ENCODE measurements at places on chromosomes 7 and 10.

DNA sequence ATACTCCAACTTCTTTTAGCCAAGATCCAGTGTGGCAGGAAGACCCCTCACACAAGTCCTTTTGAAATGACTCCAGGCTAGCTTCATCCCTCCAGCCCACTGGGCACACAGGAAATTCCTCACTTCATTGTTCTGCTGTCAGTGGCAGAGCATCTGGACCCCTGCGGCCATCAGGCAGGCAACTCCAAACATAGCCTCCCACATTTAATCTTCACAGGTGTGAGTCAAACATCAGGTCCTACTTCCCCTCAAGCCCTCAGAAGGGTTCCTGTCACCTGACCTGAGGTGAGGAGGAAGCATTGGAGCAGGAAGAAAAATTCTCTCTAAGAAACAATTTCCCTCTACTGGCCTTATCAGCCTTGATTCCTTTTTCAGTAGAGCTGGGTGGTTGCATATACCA is 51.1 kb upstream of the C1GALT1 start:
- no peak for DNase-seq

- no peak for DNase-seq
These were observed 45.1 kb downstream of the CNNM2 start for GRCh38 chr10:102962951-102963755.

DNA sequence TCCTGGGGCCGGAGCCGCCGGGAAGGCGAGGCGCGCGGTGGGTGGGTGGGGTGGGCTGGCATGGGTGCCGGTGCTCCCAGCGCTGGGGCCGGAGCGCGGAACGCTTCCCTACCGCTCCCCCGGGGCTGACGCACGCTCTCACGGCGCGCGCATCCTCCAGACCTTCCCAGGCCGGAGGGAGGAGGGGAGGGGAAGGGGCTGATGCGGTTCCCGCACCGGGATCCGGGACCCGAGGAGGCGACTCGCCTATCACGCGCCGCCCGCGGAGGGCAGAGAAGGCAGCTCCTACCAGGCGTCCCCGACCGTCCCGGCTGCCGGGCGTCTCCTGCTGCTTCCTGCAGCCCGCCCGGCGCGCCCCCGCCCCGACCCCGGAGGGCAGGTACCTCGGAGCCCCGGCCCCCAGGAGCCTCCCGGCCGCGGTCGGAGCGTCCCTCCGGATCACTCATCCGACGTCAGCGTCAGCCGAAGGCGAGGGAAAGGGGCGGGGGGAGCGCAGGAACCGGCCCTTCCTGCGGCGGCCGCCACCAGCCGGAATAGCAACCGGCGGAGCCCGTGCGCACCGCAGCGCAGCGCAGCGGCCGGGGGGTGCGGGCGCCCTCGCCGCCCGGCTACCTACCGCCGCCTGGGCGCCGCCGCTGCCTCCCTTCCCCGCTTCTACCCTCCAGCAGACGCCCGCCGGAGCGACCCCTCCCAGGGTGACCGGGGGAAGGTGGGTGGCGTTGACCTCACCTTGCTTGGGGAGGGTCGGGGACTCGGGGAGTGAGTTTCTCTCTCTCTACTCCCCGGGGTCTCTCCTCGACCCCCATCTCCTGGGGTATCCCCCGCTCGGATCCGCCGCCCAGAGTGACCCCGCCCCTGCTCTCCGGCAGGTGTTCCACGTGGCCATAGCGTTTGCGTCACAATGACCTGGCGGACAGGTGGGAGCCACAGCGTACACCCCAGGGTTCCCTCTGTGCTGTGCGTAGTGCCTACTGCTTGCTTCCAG is at the start of gene ICA1:
Gene ICA1 (minus strand): TSS at position 457 of the 985 bp plus-strand sequence. CDS start 26,241 bp downstream, outside the sequence.
- peak; percentile 18 for DNase-seq

- DNase-seq: peak; percentile 48
These were observed 7.5 kb downstream of the DYNC2I1 start for GRCh38 chr7:158863611-158864506.

DNA sequence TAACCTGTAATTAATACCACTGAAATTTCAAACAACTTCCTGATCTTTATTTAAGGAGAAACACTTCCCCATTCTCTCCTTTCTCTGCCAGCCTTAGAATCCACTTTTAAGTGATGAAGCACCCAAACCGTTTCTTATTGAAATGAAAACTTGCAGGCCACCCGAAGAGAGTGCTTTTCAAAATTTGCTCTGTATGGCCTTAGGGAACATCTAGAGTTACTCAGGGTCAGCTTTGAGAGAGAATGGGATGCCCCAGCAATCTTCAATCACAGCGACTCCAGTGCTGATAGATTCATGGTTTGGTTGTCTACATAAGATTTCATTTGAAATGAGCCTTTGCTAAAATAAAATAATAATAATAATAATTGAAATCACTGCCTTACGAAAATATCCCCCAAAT is 323.1 kb downstream of the PCLO start:
- DNase-seq: no peak

GRCh38 chr7:116632384-116632783 is 39.6 kb upstream of the MET start:
- no peak for DNase-seq

DNA sequence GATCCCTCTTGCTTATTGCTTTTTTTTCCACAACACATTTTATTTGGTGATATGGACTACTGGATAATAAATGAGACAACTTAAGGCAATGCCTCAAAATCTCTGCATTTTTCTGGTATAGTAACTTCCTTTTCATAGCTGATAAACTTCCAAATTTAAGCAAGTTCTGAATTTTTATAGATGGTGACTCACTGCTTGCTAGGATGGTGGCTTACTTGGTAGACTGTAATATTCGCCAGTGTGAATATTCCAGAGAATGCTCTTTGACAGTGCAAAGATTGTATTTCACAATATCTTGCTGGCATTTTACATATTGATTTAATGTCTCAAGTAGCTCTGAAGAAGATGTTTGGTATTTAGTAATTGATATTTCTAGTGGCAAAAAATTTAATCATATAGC is 472.4 kb downstream of the TFEC start:
- no peak for DNase-seq

- DNase-seq: no peak
These were observed 85.8 kb downstream of the GRK5 start for GRCh38 chr10:119292968-119293760.

Data from activated T-cell treated with anti-CD3 and anti-CD28 coated beads for 48 hours (primary cell).